Ascending aorta (tissue), 2 donors: ENCODE measurements at places on chromosomes 3 and 15. TPM values are rescaled to one million over a fixed set of nuclear protein-coding genes. Genes with fewer than 3 reads are reported as not detected.

Gene DCLK3
- not detected for total RNA-seq

Gene PPP1R14D
- total RNA-seq = not detected

Gene ISG20
- total RNA-seq = 5.3 TPM

Gene GRAMD1C
- 0.21 TPM for total RNA-seq

Gene CLDN18
- total RNA-seq = 0.11 TPM

Gene C3orf70
- total RNA-seq = 16.5 TPM

Gene HIGD2B
- not detected for total RNA-seq

Gene BFSP2
- total RNA-seq = not detected

Gene SLC38A3
- total RNA-seq = not detected

Gene ZNF639
- 21.4 TPM for total RNA-seq

- peak; percentile 60 for DNase-seq
Measured at GRCh38 chr15:62547584-62547983, 382.5 kb upstream of the C2CD4B start.

GRCh38 chr3:47440131-47440530 is 35.6 kb downstream of the SCAP start:
- peak; percentile 12 for DNase-seq

- DNase-seq = no peak
Measured at GRCh38 chr3:7917443-7918151, 584.0 kb upstream of the LMCD1 start.

DNA sequence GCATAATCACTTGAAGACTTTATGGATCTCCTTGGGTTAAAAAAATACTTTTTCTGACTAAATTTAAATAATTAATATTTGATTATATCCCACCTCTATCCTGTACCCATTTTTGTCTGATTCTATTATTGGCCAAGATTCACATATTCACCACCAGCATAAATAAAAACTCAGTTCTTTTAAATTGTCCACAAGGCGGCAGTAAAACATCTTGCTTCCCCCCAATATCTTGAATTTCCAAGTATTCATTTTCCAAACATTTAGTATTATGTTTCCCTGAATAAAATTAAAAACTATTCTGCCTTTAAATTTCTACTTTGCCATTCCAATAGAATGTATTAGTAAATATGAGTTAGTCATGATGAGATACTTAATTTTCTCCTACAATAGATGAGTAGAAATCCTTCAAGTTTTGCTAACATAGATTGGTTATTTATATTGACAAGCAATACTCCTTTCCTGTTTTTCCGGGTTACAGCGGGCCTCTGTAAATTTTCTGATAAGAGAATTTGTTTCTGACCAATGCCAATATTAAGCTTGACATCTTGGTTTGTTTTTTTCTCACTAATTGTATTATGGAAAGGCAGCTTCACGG is 218.7 kb upstream of the MDFIC2 start:
- DNase-seq = no peak

- no peak for DNase-seq
Measured at GRCh38 chr15:63615935-63616334, 18.7 kb downstream of the FBXL22 start.

- no peak for DNase-seq
Measured at GRCh38 chr15:77295446-77295845, 124.5 kb downstream of the PEAK1 start.

GRCh38 chr3:42192334-42193200 is 73.4 kb downstream of the CCK start:
- no peak for DNase-seq

DNA sequence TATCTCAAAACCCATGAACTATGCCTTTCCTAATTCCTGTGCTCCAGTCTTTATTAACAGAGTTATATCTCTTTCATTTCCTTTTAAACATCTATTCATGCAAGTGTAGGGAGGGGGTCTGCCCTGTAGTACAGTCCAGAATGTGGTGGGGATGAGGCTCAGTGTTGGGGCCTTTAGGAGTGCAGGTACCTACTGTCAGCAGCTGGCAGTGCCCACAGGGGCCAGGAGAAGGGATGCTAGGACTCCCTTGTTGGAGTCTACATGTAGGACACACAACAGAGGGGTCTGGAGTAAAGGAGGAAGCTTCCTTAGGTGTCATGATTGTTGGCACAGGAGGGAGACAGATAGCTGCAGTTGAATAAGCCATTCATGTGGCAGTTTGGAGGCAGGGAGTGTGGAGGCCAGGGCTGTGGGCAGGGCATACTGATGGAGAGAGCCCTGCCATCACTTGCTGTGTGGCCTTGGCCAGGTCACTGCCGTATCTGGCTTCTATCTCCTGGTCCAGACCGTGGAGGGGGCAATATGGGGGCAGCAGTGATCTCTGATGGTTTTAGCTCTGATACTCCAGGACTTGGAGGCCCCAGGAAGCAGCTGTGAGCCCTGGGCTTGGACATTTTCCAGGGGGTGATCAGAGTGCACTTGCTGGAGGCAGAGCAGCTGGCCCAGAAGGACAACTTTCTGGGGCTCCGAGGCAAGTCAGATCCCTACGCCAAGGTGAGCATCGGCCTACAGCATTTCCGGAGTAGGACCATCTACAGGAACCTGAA is 29.5 kb downstream of the ESYT3 start:
- no peak for DNase-seq

DNA sequence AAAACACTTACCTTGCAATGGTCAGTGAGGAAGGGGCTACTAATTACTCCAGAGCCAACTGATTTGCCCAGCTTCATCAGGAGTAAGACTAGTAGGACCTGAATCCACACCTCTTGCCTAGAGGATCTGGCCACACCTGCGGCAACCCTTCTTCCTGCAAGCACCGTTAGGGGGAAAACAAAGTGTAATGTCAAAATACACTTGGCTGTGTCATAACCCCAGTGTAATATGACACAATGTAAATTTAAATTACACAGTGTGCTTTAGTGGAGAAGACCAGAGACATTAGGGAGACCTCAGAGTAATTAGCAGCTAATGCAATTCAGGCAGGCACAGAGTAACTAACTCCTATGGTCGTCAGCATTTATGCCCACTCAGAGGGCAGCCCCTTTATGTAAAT is 308.5 kb upstream of the ARRDC4 start:
- no peak for DNase-seq

GRCh38 chr3:63624941-63625560 is 27.4 kb upstream of the SNTN start:
- no peak for DNase-seq

DNA sequence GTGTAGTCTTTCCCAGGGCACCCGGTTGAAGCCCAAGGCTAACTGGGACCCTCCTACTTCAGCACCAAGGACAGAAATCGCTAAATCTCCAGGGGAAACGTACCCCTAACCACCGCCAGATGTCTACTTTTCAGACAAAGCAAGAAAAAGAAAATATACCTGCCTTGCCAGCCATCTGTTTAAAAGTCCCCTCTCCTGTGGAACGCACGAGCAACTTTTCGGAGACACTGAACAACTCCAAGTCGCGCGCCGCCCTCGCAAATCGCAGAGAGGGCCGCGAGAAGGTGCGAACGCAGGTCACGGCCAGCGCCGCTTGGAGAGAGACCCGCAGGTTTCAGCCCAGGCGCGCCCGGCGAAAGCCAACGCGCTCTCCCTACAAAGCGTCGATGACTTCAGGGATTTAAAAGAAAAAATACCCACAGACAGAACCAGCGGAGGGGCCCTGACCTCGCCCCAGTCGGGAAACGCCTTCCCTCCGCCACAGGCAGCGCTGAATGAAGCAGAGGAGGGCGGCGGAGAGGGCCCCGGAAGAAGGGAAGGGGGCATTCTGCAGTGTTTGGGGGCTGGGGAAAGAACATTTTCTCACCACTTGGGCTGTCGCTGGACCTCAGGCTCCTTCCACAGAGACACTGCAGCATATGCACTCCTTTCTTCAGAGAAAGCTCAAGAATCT is 213.1 kb downstream of the FGF12 start:
- DNase-seq = no peak

DNA sequence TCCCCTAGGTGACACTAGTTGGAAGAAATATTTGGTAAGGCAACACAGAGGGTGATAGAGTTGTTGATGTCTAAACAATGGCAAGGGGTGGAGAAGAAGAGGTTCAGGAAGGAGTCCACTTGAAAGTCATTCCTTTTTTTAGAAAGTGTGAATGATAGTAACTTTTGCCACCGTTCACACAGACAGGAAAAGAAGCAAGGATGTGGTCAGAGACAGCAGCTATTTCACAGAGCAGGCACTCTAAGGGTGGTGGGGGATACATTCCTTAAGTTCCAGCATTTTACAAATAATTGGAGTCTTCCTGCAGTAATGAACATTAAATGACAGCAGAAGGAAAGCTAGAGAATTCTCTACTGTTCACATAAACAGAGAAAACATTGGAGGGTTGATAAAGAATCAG is 75.4 kb upstream of the ZNF385D start:
- no peak for DNase-seq

DNA sequence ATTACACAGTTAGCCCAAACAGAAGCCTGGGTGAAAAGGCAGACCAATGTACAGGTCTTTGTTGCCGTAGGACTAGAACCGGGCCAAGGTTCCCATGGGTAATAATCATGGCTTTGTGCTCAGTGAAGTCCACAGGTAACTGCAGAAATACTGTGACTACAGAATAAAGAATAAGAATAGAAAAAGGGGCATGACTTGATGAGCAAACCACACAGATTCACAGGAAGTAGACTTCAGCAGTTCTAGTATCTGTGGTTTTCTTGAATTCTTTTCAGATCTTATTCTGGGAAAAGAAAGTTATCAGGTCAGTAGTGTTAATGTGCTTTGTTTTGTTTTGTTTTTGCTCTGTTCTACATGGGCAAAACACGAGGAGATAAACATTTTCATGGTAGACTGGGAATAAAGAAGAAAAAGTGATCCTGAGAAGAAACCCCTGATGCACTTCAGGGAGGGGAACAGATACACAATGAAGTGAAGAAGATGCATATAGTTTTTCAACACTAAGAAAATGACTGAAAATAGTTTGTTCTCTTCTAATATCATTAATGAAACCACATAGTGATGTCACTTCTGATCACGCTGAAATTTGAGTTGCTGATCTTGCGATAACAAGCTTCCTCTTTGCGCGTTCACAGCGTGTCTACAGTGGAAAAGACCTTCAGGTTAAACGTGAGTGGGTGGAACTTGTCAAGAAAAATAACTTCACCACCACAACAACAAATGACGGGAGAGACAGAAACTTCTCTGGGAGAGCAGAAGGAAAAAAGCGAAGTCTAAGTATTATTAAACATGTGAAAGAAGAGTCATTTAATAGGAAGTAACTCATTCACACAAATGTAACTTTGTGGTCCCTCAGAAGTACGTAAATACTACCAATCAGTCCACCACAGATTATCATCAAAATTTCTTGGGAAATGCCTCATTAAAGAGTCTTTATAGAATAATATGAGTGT is 315.8 kb upstream of the SATB1 start:
- DNase-seq = no peak

GRCh38 chr3:156492801-156493261 is 62.1 kb downstream of the SSR3 start:
- no peak for DNase-seq

DNA sequence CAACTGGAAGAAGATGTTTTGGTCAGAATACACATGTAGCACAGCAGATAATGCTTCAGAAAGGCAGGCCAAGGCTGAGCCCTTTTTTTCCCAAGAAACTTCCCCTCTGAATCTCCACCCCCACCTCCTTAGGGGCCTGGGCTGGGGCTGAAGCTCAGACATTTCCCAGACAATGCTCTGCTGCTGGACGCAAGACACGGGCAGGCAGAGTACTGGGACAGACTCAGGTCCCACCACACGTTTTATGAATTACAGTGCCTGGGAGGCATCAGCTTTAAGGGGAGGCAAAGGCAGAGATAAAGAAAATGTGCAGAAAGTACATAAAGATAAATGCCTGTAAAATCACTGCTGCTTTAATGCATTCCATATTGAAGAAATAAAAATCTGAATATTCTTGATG is 479.4 kb downstream of the ERC2 start:
- no peak for DNase-seq

DNA sequence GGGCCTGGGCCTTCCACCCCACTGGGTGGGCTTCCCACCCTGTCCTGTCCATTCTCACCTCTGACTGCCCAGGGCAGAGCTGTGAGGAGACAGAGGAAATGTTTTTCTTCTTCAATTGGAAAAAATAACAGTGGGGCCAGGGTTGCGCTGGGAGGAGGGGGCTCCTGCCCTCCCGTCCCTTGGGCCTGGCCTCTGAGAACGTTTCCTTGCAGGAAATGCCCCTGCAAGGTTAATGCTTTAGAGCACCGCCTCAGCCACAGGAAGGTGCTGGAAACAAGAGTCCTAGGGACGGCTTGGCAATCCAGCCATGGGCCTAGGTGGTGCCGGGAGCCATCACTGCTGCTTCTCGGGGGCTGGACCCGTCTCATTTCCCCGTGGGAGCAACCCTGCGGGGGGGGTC is 3.8 kb upstream of the PLXND1 start:
- no peak for DNase-seq

DNA sequence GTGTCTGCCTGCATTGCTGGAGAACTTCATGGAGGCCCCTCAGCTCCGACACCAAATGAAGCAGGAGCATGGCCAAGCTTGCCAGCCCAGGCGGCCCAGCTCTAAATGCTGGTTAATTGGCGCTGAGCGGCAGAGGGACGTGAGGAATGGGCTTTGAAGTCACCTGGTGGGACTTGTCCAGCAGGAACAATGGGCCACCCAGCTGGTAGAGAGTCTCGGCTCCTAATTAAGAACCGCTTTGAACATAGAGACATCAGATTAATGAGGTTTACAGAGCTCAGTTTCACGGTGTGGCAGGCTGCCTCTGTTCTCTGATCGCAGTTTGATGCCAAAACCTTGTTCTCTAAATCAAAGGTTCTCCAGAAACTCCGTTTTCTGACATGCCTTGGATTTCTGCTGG is 77.5 kb upstream of the LINGO1 start:
- DNase-seq = no peak

GRCh38 chr3:112136959-112137693 is 4.1 kb upstream of the GCSAM start:
- DNase-seq = no peak

DNA sequence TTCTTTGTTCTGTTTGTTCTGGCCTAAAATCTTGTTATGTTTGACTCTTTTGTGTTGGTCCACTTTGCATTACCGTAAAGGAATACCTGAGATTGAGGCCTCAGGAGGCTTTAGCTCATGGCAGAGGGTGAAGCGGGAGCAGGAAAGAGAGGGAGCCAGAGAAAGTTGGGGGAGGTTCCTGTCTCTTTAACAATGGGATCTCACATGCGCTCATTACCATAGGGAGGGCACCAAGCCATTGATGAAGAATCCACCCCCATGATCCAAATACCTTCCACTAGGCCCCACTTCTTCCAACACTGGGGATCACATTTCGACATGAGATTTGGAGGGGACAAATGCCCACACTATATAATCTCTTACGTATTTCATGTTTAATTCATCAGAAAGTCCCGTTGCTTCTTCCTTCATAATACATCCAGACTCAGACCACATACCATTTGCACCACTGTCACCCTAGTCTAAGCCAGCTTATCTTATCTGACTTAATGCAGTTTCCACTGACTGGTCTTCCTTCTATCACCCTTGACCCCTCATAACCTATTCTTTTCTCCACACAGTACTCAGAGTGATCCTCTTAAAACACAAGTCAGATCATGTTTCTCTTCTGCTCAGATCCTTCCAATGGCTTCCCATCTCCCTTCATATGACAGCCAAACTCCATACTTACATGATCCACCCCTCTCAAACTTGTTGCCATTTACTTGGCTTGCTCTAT is 13.5 kb downstream of the KBTBD8 start:
- no peak for DNase-seq

GRCh38 chr3:120245386-120245785 is 39.6 kb downstream of the GPR156 start:
- no peak for DNase-seq
